Activated T-cell treated with anti-CD3 and anti-CD28 coated beads for 48 hours (primary cell): ENCODE measurements at places on chromosomes 7 and 10.

DNA sequence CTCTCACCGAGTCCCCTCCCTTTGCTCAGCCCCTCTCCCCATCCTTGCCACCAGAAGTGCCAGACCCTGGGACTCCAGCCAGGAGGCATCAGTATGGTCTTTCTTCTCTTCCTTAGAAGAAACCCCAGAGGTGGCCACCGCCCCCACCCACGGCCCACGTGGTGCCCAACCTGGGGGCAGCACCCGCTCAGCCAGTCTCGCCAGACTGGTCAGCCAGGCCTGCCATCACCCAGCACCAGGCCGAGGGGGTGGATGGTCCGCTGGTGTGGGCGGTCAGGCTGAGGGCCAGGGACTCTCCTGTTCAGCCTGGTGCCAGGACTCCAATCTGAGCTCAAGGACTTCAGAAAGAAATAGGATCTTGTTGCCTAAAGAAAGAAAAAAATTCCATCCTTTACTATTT lies 5.8 kb upstream of the CLDN4 start:
- DNase-seq, result no peak

GRCh38 chr7:28373990-28374389 lies 38.3 kb upstream of the CREB5 start:
- no peak for DNase-seq

- DNase-seq, result no peak
Observed at GRCh38 chr7:11175887-11176286, 202.2 kb downstream of the PHF14 start.

DNA sequence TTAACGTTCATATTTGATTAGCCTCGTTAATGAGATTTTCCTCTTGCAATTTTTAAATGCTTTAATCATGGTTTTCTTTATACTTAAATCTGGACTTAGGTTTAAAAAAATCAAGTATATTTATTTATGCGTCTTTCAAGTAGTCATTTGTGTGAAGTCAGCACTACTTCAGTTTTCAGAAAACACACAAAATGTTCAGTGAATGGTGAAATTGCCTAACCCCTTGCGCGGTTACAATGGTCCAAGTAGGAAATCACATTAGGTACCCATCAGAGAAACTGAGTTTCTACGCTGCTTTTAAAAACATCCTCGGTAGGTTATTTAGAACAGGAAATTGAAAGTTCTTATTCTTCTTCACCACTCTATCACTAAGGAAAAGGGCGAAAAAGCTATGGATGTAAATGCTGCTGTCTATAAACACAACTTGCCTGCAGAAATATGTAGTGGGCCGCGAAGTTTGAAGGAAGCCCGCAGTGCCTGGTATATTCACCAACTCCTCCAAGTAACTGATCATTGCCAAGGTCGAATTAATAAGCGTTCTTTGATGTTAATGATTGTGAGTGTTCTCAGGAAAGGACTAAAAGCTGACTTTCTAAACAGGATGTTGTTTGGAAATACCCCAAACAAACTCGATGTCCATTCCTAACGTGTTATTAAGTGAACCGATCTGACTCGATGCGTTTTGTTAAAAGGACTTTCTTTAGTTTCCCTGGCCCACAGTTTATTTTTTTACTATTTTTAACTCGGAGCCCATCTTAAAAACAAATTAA lies 1.0 kb downstream of the SYPL1 start:
- no peak for DNase-seq

DNA sequence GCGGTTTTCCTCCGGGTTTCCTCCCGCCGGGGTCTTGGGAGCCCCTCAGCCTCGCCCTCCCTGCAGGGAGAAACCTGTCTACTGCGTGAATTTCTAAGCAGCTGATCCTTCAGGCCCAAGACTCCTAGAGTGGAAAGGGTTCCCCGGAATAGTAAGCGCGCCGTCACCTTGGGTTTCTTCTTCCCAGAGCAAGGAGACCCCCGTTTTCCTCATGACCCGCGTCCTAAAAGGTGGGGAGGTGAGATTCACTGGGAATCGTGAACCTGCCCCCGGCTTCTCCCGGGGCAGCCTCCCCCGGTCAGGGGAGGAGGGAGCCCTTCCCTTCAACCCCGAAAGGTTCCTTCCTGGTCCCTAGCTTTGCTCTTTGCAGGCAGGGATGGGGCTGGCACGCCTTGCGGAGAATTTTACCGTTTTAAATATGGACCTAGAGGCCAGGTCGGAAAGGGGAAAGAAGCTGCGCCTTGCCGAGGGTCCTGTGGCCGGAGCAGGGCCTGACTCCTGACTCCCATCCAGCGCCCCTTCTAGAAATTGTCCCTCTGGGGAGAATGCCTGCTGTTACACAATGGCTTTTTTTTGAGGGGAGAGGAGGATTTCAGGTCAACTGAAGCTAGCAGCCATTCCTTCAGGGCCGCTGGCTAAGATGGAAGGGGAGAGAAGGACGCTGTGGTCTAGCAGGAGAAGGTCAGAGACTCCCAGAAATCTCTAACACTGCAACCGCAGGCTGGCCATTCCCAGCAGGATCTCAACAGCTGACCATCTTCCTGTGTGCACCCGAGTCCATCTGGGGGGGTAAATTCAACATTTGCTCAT lies 11.6 kb upstream of the MNX1 start:
- DNase-seq, result no peak

GRCh38 chr10:43209651-43210141 lies 57.2 kb downstream of the RASGEF1A start:
- DNase-seq, result no peak

DNA sequence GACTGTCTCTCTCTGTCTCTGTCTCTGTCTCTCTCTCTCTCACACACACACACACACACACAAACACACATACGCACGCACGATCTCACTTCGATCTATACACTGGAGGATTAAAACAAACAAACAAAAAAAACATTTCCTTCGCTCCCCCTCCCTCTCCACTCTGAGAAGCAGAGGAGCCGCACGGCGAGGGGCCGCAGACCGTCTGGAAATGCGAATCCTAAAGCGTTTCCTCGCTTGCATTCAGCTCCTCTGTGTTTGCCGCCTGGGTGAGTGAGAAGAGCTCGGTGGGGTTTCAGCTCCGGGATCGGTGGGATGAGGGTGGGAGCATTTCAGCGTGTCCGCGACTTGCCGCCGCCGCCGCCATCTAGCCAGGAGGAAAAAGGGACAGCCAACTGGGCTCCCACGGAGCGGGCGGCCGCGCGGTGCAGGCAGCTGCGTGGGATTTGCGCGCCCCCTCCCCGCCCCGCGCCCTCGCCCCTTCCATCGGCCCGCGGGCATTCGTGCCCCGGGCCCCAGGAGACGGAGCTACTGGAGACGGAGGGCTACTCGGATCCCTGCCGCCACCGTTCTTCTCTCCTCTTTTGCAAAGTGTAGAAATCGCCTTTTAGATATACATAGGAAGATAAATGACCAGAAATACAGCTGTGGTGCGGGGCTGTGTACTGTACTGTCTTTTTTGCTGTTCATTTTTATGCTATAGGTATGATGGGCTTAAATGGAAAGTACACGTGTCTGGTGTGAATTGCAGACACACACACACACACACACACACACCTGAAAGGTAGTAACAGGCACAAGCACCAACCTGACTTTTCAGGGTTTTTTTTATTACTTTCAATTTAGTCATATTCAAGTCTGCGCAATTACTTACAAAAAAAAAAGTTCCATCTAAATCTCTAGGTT lies 581 bp downstream of the PTPRZ1 start:
- no peak for DNase-seq

DNA sequence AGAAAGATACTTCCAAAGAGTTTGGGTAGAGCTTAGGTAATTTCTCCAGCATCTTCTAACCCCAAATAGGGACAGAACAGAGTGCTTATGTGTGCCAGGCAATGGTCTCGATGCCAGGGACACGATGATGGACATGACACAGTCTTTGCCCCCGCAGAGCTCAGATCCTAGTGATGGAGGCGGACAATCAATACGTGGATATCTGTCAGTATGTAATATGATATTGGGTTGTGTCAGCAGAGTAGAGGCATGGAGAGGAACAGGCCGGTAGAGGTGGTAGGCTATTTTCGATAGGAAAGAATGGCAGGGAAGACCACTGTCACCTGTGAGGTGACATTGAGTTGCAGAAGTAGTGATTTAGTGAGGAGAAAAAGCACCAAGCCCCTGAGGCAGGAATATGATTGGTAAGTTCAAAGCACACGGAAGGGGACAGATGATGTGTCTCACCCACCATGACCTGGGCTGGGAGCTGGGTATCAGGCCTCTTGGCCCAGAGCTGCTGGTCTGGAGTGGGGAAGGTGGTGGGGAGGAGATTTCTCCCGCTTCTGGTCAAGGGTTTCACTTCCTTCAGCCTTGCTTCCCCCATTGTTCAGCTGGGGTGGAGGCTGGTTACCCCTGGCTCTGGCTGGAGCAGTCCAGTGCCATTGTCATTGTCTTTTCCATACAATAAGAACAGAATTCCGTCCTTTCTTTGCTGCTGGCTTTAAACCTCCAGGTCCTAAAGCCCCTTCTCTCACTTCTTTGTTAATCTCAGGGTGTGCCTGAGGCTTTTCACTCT lies 36.0 kb upstream of the SRGN start:
- DNase-seq, result no peak

GRCh38 chr10:369221-369683 lies 234.0 kb downstream of the ZMYND11 start:
- DNase-seq, result no peak

DNA sequence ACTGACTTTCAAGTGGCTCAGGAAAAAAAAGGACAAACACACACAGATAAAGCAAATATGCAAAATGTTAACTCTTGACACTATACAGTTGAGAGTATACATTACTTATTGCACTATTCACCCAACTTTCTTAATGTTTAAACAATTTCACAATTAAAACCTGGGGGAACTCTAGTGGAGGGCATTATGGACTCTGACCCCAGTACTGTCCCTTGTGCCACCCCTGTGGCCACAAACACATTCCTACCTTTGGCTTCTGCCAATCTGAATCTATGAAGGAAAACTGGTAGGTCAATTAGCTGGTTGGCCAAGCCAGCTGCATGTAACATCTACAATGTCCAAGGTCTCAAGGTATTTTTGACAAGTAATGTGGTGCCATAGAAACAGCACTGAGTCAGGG lies 7.5 kb upstream of the FGFR2 start:
- DNase-seq, result no peak
